Neuronal stem cell (in vitro differentiated cells): ENCODE measurements at places on chromosomes 3 and 15.

DNA sequence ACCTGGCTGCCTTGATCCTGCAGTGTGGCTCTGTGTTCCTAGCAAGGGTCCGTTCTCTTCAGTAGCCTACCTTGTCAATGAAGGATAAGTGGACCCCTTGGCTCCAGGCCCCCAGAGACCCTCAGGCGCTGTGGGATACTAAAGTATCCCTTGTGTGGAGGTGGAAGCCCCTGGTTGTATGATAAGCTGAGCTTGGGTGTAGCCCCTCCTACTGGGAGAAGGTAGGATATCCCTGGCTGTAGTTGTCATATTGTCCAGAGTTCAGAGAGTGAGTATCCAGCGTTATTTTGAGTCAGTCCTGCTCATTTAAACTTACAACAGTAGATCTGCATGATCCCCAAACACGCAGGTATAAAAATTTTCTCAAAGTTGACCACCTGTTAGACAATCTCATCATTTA lies 496.8 kb downstream of the CNTN4 start:
- no peak for DNase-seq

DNA sequence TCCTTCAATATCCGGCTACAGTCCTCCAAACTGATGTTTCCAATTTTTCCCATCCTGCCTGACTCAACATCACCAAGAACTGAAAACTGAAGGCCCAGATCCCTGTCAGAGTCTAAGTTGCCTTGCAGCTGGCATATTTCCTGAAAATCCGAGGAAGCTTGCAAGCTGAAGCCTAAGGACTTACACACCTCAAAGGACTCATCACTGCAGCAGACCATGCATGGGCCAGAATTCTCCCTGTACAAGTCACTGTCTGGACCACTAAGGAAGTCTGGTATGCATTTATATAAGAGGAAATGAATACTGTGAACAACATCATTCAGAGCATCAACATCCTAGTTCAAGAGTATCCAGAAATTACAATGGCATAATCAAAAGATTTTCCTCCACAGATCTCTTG lies 548.8 kb upstream of the MDFIC2 start:
- no peak for DNase-seq

DNA sequence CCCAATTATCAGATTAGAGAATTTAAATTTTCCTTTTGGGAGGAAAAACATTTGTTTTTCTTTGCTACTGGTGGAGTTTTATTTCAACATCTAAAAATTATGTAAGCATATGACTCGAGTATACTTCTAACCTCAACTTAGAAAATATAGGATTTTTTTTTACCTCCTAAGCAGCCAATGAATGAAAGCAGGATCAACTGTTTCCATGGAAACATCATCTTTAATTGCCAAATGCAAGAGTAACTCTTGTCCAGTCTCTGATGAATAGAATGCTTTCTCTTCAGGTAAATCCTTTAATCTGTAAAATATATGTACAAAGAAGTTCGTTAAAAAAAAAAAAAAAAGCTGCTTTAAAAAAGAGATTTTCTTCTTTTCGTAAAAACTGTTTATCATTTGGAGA lies 93.6 kb downstream of the CNTN3 start:
- DNase-seq: no peak

DNA sequence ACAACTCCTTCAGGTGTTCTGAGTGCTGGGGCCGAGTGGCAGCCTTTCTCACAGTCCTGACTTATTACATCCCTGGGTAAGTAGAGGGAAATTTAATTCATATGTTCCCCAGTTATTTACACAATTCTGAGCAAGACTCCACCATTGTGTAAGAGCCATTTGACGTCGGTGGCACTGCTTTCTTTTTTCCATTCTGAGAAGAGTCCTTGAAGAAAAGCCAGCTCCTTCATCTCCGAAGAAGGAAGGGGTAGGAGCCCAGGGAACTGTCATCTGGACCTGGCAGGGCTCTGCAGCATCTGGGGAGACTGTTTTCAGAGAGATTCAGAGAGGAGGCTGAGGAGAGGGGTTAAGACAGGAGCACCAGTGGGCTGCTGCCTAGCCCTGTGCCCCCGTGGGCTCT lies 22.6 kb upstream of the MASP1 start:
- no peak for DNase-seq

GRCh38 chr3:38646062-38646461 lies 3.4 kb downstream of the SCN5A start:
- DNase-seq: no peak

- no peak for DNase-seq
These were observed 31.4 kb downstream of the MYL3 start for GRCh38 chr3:46831841-46832240.

DNA sequence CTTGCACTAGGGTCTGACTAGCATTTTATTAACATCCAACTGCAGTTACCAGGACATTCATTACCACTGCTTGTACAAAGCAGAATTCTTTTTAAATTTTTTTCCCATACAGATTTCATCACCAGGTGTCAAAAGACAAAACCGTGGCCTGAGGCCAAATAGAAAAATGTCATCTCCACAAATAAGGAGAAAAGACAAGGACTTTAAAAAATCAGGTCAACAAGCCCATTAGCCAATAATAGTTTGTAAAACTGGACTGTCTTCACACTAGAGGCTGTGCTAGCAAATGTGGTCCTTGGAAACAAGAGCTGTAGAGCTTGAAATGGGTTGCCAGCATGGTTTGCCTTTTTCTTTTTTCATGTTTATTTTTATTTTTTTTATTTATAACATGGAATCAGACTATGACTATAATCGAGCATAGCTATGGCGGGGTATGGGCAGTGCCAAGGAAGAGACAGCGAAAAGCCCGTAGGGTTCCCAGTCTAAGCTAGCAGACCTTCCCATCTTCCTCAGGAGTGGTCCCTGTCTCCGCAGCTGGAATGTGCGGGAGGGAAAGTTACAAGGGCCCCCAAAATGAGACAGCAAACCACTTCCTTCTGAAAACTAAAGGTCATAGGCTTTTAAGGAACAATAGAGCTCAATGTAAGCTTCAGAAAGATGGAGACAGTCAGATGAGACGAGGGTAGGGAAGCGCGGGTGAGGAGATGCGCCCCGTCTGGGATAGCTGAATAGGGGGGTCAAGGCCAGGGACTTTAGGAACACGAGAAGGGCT lies 1.5 kb downstream of the PTPN9 start:
- DNase-seq: peak; percentile 5

GRCh38 chr3:71356265-71356664 lies 227.3 kb downstream of the FOXP1 start:
- no peak for DNase-seq

GRCh38 chr15:28456476-28457395 lies 76.0 kb downstream of the GOLGA8G start:
- no peak for DNase-seq
